Diencephalon (tissue), 1 donor: ENCODE measurements at places on chromosomes 7 and 10. TPM values are rescaled to one million over a fixed set of nuclear protein-coding genes. Genes with fewer than 3 reads are reported as not detected.

The LRIT1 gene
- not detected for total RNA-seq

The C7orf33 gene
- not detected for total RNA-seq

The CPA2 gene
- not detected for total RNA-seq

The CALHM3 gene
- total RNA-seq, result not detected

The GSTO2 gene
- 6.7 TPM for total RNA-seq

The APBB1IP gene
- total RNA-seq, result 3.7 TPM

The HPS6 gene
- 12.9 TPM for total RNA-seq

The PTPRE gene
- total RNA-seq, result 31.8 TPM

The AZGP1 gene
- total RNA-seq, result not detected

The MSMB gene
- not detected for total RNA-seq

The XRCC2 gene
- total RNA-seq, result 4.6 TPM

The OR2A7 gene
- 0.69 TPM for total RNA-seq

The OGDHL gene
- 23.1 TPM for total RNA-seq

The BBS9 gene
- total RNA-seq, result 91.6 TPM

The MPP7 gene
- 7.6 TPM for total RNA-seq

The TES gene
- 12.7 TPM for total RNA-seq

The FBXL13 gene
- total RNA-seq, result 18.5 TPM

The OPTN gene
- total RNA-seq, result 90.7 TPM

The GPC2 gene
- 49.6 TPM for total RNA-seq

The WEE2 gene
- 0.23 TPM for total RNA-seq

The CTNNA3 gene
- 9.7 TPM for total RNA-seq

The ETV1 gene
- total RNA-seq, result 62.5 TPM

The LRIT2 gene
- total RNA-seq, result not detected

The CUZD1 gene
- 0.69 TPM for total RNA-seq

The CFAP58 gene
- total RNA-seq, result 1.8 TPM

The PARD3 gene
- total RNA-seq, result 76.4 TPM

The ZNF775 gene
- total RNA-seq, result 7.6 TPM

The PTPN20 gene
- 34.8 TPM for total RNA-seq

The SLC26A5 gene
- 0.46 TPM for total RNA-seq

The LIPN gene
- total RNA-seq, result not detected

The NCF1 gene
- total RNA-seq, result 0.69 TPM

The CALCR gene
- total RNA-seq, result 5.1 TPM

The UNCX gene
- 2.3 TPM for total RNA-seq

The IDI2 gene
- not detected for total RNA-seq

The TUBB8 gene
- total RNA-seq, result not detected

The IGFBP3 gene
- total RNA-seq, result 7.2 TPM

The ZNF365 gene
- total RNA-seq, result 19.8 TPM

The SPDYE8 gene
- 0.46 TPM for total RNA-seq

The MRLN gene
- total RNA-seq, result 0.69 TPM

The SH2D4B gene
- total RNA-seq, result 0.23 TPM

The HPS1 gene
- total RNA-seq, result 24.7 TPM

The SPDYE2B gene
- not detected for total RNA-seq

The GNGT1 gene
- total RNA-seq, result not detected

The PNLIPRP3 gene
- not detected for total RNA-seq

The PIK3AP1 gene
- total RNA-seq, result 9.7 TPM

The LRRC4 gene
- 21.2 TPM for total RNA-seq

The LRRC61 gene
- total RNA-seq, result 12.9 TPM

The HOXA7 gene
- not detected for total RNA-seq

The ABCB1 gene
- 12.2 TPM for total RNA-seq

The ADGRA1 gene
- 12.0 TPM for total RNA-seq

The MARVELD1 gene
- 4.4 TPM for total RNA-seq

The CTTNBP2 gene
- total RNA-seq, result 25.4 TPM

The SSMEM1 gene
- not detected for total RNA-seq

The ELFN1 gene
- total RNA-seq, result 11.3 TPM

The AGAP3 gene
- 68.5 TPM for total RNA-seq

The SNCG gene
- 29.1 TPM for total RNA-seq

The AKR1C8 gene
- total RNA-seq, result not detected

The LOXL4 gene
- 0.46 TPM for total RNA-seq

The TCERG1L gene
- total RNA-seq, result 9.0 TPM

The MOGAT3 gene
- not detected for total RNA-seq
